ENCODE measurements at places on chromosomes 1 and 21. TPM values are rescaled to one million over a fixed set of nuclear protein-coding genes. Genes with fewer than 3 reads are reported as not detected.

GRCh38 chr1:238783633-238784032 is 602.7 kb upstream of the CHRM3 start:
- H3K27ac ChIP-seq = no peak overlapping the region
- no peaks in the 10 kb centered on the region for H3K4me1 ChIP-seq
- no peak overlapping the region for H3K4me3 ChIP-seq
- no peak for DNase-seq
- no peaks in the 10 kb centered on the region for H3K27me3 ChIP-seq

DNA sequence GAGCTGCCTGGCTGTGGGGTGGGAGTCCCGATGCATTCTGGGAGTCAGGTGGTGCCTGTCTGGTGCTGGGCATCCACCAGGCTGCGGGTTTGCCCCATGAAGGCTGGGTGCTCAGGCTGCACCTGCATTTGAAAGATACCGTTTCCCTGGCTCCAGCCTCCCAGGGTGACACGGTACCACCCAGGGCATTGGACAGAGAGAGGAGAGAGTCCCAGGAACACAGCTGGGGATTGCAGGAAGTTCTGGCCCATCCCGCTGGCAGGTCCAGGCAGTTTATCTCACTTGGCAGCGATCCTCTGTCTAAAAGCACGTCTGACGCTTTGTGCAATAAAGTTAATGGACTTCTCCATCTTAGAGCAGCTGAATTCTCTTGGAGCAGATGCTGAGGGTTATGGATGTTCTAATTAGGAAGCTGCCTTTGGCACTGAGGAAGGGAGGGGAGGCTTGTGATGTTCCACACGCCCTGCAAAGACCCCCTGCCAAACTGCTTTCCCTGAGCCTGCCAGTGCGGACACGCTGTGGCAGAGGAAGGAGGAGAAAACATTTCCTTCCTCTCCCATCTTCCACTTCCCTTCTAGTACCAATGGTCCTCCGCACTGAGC is 246.9 kb downstream of the GRIK3 start:
- DNase-seq = no peak
- H3K4me1 ChIP-seq = peaks cover 3% of the 10 kb centered on the region
- H3K27ac ChIP-seq = no peak overlapping the region
- H3K4me3 ChIP-seq = no peak overlapping the region
- no peaks in the 10 kb centered on the region for H3K36me3 ChIP-seq

DNA sequence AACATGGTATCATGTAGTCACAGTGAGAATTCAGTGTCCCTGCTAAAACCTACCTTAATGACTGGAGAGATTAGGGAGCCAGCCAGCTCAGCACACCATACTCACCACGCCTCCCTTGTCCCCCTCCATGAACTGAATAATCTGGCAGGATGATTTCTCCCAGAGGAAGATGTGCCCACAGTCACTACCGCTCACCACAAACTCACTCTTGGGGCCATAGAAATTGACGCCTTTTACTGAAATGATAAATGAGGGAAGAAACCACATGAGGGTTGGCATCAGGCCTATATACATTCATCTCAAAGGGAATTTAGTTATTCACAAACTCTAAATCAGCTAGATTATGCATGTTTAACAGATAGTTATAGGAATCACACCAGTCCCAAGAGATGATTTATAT is 17.4 kb downstream of the PEA15 start:
- no peak overlapping the region for H3K4me3 ChIP-seq
- H3K27me3 ChIP-seq = no peaks in the 10 kb centered on the region
- DNase-seq = no peak
- peaks cover 18% of the 10 kb centered on the region for H3K4me1 ChIP-seq
- no peak overlapping the region for H3K27ac ChIP-seq
- H3K36me3 ChIP-seq = peaks cover 82% of the 10 kb centered on the region

DNA sequence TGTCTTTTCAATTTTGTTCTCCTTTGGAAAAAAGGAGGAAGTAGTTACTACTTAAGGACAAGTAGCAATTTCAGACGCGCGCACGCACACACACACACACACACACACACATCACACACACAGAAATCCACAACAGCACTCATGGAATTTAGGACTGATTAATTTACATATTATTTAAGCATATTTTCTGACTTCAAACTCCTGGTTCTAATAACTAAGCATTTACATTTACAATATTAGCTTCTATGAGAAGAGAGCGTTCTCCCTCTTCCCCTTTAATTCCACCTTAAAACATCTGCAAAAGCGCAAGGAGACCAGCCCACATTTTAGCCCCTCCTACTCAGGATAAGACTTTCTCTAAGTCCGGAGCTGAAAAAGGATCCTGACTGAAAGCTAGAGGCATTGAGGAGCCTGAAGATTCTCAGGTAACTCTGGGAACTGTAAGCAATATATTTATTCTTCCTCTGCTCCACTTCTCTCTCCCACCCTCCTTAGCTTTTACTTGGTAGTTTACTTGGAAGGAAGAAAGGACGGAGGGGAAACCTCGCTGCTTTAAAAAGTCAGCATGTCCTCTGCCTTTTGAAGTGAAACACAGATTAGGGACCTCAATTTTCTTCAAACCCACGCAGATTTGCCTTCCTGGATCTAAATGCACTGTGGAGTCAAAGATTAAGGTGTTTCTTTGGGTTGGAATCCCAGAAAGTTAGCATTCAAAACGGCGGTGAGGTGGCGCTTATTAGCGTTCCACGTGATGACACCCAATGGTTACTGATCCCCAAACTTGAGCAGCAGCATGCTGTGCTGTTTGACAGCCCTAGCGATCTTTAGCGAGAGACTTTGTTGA is at the start of gene PLA2G4A:
Gene PLA2G4A (plus strand): TSS at position 339 of the 844 bp plus-strand sequence. CDS start 25,406 bp downstream, outside the sequence.
- no peaks in the 10 kb centered on the region for H3K27me3 ChIP-seq
- H3K4me1 ChIP-seq = no peaks in the 10 kb centered on the region
- H3K27ac ChIP-seq = peak within 1 kb of the TSS; percentile 88
- DNase-seq = peak; percentile 95

GRCh38 chr1:23581219-23581618 is 21.9 kb upstream of the ID3 start:
- peak; percentile 85 for DNase-seq
- H3K36me3 ChIP-seq = no peaks in the 10 kb centered on the region
- H3K27ac ChIP-seq = peak overlapping the region; percentile 70
- no peak overlapping the region for H3K4me3 ChIP-seq
- H3K4me1 ChIP-seq = peaks cover 34% of the 10 kb centered on the region

GRCh38 chr1:10795276-10796021 is 997 bp downstream of the CASZ1 start:
- peak overlapping the region; percentile 91 for H3K27ac ChIP-seq
- peaks cover 28% of the 10 kb centered on the region for H3K4me1 ChIP-seq
- peak; percentile 24 for DNase-seq
- H3K36me3 ChIP-seq = no peaks in the 10 kb centered on the region

DNA sequence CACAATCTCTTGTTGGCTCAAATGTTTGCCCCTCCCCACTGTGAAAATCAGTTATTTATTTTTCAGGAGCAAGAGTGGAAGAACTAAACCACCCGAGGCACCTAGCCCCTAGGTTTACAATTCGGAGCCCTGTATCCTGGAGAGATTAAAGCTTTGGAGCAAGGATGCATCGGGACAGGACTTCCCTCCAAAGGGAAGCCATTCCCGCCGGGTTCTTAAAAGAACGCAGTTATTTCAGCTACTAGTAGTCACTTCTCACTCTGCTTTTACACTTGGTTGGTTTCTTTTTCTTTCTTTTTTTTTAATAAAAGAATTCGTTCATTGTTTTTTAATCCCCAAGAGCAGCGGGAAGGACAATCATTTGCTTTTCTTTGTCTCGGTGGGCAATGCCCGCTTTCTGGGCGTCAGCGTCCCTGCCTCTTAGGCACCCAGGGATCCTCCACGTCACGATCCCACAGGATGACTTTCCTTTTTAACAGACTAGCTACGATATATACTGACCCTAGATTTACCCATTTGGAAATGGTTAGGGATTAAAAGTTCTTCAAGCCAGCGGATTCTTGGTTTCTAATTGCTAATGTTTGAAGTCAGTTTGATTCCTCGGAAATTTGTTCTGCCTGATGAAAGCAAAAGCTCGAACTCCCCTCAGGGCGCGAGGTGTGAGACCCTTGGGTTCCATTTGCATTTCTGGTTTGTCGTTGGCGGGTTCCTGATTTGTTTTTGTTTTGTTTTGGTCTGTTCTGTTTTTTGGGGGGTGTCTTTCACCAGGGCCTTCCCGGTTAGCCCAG is 9.0 kb downstream of the TBX15 start:
- peak overlapping the region; percentile 39 for H3K27ac ChIP-seq
- peaks cover 38% of the 10 kb centered on the region for H3K4me1 ChIP-seq

DNA sequence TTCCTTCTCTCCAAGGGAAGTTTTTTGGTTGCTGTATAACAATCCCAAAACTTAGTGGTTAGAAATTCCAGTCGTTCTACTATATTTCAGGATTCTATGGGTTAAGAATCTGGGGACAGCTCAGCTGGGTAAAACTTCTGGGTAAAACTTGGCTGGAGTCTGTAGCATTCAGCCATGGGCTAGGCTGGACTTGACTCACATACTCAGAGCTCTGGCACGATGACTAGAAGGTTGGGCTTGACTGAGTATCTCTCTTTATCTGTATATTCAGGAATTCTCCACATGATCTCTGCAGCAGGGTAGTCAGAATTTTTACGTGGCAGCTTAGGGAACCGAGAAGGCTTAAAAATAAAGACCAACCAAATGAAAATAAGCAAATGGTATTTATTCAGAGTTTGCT is 28.2 kb upstream of the HRNR start:
- no peaks in the 10 kb centered on the region for H3K4me1 ChIP-seq
- H3K4me3 ChIP-seq = no peak overlapping the region
- DNase-seq = no peak
- H3K27me3 ChIP-seq = no peaks in the 10 kb centered on the region
- H3K27ac ChIP-seq = no peak overlapping the region

GRCh38 chr1:241770115-241770514 is 77.9 kb upstream of the EXO1 start:
- no peak overlapping the region for H3K4me3 ChIP-seq
- DNase-seq = no peak
- H3K27ac ChIP-seq = no peak overlapping the region
- no peaks in the 10 kb centered on the region for H3K27me3 ChIP-seq
- H3K36me3 ChIP-seq = no peaks in the 10 kb centered on the region
- no peaks in the 10 kb centered on the region for H3K4me1 ChIP-seq

- H3K4me1 ChIP-seq = no peaks in the 10 kb centered on the region
- H3K27ac ChIP-seq = no peak overlapping the region
- no peaks in the 10 kb centered on the region for H3K36me3 ChIP-seq
- no peak for DNase-seq
Measured at GRCh38 chr1:67980028-67980427, 70.4 kb downstream of the DIRAS3 start.

GRCh38 chr1:90346757-90347156 is 351.8 kb downstream of the ZNF326 start:
- H3K27me3 ChIP-seq = no peaks in the 10 kb centered on the region
- H3K4me1 ChIP-seq = no peaks in the 10 kb centered on the region
- no peak overlapping the region for H3K4me3 ChIP-seq
- no peak overlapping the region for H3K27ac ChIP-seq

DNA sequence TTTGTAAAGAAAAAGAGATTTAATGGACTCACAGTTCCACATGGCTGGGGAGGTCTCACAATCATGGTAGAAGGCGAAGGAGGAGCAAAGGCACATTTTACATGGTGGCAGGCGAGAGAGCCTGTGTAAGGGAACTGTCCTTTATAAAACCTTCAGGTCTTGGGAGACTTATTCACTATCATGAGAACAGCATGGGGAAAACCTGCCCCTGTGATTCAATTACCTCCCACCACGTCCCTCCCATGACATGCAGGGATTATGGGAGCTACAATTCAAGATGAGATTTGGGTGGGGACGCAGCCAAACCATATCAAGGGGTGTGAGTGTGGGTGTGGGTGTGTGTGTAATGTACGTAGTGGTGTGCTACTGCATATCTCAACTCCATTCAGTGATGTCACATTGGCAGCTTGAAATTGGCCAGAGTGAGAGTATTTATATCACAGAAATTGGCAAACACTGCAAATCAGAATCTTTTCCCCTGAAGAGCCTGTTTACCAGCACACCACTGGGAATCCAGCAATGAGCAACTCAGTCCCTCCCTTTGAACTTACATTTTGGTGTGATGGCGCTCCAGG is 5.4 kb downstream of the ARHGEF10L start:
- no peak overlapping the region for H3K4me3 ChIP-seq
- DNase-seq = peak; percentile 29
- no peaks in the 10 kb centered on the region for H3K36me3 ChIP-seq
- H3K27me3 ChIP-seq = peaks cover 5% of the 10 kb centered on the region

DNA sequence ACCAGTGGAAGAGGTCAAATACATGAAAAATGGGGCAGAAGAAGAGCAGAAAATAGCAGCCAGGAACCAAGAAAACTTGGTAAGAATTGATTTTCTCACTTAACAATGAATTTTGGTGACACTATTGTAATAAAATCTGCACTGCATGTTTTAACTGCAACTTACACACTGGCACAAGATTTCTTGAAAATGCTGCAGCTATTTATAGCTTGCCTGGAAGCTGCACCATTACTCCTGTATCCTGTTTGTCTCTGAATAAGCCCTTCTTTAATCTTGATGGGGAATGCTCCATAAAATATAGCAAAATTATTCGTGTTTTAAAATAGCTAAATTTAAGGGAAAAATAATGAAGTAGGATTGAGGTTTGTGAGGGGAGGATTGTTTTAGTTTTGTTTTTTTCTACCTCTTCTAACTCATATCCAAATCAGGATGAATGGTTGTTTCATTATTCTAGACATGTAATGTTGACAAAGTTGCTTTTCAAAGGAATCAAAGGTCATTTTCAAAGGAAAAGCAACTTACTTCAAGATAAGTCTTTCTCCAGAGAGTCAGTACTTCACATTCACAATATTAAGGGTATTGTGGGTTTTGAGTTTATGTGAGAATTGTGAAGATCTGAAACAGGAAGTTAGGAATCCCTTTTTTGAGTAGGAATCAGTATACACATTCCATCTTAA is 120.9 kb downstream of the C1orf21 start:
- H3K27me3 ChIP-seq = no peaks in the 10 kb centered on the region
- peaks cover 6% of the 10 kb centered on the region for H3K36me3 ChIP-seq
- peak overlapping the region; percentile 57 for H3K27ac ChIP-seq
- DNase-seq = peak; percentile 70
- peaks cover 13% of the 10 kb centered on the region for H3K4me1 ChIP-seq
- no peak overlapping the region for H3K4me3 ChIP-seq

DNA sequence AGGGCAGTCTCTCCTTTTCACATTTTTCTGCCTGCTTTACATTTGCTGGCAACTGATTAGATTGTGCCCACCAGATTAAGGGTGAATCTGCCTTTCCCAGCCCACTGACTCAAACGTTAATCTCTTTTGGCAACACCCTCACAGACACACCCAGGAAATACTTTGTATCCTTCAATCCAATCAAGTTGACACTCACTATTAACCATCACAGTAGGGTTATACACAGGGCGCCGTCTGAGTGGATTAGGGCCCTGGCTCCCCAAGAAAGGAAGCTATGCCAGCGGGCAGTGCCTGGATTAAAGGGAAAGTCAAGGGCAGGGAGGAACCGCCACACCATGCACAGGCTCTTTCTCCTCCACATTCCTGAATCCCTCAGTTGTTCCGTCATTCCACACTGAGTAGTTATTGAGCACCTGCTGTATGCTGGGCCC is 56.2 kb downstream of the EVA1C start:
- no peak overlapping the region for H3K4me3 ChIP-seq
- no peaks in the 10 kb centered on the region for H3K36me3 ChIP-seq
- DNase-seq = no peak
- H3K27ac ChIP-seq = no peak overlapping the region

GRCh38 chr1:210250665-210250997 is 18.0 kb downstream of the SERTAD4 start:
- H3K27ac ChIP-seq = peak overlapping the region; percentile 75
- H3K4me1 ChIP-seq = peaks cover 28% of the 10 kb centered on the region
- no peaks in the 10 kb centered on the region for H3K36me3 ChIP-seq
- H3K4me3 ChIP-seq = peak overlapping the region; percentile 45
- peaks cover 26% of the 10 kb centered on the region for H3K27me3 ChIP-seq
- DNase-seq = peak; percentile 65

Gene EXO1
- total RNA-seq = 6.4 TPM

Gene S100A3
- total RNA-seq = 0.31 TPM

Gene KAZN
- total RNA-seq = 5.1 TPM

Gene S100A13
- total RNA-seq = 111 TPM

Gene MROH9
- 0.09 TPM for total RNA-seq

Gene HDAC1
- total RNA-seq = 31.2 TPM

Gene MAB21L3
- not detected for total RNA-seq

Measured in muscle of leg (tissue), 16 donors.